ENCODE measurements at places on chromosomes 2 and 18.

GRCh38 chr2:57368190-57368589 lies 678.4 kb upstream of the VRK2 start:
- no peak for DNase-seq

DNA sequence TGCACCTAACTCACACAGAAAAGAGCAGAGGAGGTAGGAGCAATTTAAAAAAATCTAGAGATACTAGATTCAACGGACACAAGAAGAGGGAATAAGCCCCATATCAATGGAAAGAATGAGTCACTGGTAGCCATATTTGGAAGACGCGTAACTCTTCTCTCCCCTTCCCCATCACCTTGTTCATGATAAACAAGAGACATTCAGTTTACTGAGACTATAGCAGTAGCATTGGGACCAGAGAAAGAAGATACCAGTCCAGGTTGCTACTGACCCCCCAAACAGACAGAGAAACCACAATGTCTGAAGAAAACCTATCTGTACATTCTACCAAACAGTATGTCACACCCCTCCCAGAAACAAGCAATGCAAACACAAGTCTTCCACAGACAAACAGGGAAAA lies 81.1 kb downstream of the SLC66A3 start:
- no peak for DNase-seq

DNA sequence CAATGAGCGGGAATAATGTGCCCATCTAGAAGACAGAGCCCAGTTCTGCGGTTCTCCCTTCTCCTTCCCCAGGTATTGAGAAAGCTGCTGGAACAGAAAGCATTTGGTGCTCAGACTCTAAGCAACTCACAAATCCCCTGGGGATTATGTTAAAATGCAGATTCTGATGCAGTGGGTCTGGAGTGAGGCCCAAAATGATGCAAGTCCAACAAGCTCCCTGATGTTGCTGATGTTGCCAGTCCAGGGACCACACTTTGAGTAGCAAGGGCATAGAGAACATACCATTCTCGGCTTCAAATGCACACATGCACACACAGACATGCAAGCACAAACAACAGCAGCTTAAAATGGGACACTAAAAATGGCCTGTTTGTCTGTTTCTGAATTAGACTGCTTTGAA lies 274.8 kb upstream of the NCKAP5 start:
- DNase-seq = no peak

DNA sequence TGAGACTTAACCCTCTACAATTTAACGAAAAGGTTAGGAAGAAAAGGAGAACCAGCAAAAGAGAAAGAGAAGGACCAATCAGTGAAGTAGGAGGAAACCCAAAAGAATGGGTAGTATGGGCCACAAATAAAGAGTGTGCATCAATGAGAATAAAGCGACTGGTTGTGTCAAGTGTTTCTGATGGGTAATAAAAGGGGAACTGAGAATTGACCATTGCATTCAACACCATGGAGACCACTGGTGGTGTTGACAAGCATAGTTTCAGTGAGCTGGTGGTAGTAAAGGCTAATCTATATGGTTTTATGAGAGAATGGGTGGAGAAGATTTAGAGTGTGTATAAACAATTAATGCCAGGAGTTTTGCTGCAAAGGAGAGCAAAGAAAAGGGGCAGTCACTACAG lies 75.4 kb downstream of the CSRNP3 start:
- no peak for DNase-seq

DNA sequence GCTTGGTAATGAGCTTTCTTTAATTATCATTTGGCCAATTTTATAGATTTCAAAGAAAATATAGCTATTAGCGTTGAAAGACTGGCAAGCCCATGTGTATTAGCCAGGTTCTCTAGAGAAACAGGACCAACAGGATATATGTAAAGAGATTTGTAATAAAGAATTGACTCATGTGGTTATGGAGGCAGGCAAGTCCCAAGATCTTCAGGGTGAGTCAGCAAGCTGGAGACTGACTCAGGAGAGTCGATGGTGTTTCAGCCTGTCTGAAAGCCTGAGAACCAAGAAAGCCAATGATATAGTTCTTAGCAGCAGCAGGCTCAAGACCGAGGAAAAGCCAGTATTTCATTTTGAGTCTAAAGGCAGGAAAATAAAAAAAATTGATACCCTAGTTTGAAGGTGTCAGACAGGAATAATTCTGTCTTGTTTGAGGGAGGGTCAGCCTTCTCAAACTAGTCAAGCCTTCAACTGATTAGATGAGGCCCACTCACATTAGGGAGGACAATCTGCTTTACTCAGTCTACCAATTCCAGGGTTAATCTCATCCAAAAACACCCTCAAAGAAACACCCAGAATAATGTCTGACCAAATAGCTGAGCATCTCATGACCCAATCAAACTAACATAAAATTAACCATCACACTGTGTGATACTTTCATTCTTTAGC lies 78.3 kb upstream of the CRIM1 start:
- DNase-seq = no peak
